Activated CD4-positive, alpha-beta T cell treated with anti-CD3 and anti-CD28 coated beads for 1 hour (primary cell): ENCODE measurements at places on chromosomes 2 and 18.

GRCh38 chr2:111982822-111983221, 72.2 kb upstream of the TMEM87B start:
- DNase-seq: no peak

- no peak for DNase-seq
Measured at GRCh38 chr2:152548996-152549395, 168.3 kb downstream of the PRPF40A start.

- DNase-seq: no peak
Measured at GRCh38 chr2:83744855-83745254, 714.2 kb downstream of the SUCLG1 start.

DNA sequence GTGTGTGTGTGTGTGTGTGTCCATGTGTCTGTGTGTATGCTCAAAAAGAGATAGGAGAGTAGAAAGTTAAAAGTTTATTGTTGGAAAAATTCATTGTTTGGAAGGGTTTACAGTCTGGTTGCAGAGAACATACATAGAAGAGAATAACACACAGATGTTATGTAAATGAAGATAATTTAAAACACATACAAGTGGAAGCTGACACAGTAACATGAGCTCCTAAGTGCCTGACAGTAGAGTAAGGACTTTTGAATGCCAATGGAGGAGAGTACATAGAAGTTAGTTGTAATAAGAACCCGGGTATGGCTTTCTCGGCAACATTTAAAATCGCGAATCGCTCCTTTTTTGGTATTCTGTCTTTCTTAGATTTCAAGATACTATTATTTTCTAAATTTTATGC, 137.0 kb upstream of the FANCL start:
- DNase-seq: no peak

DNA sequence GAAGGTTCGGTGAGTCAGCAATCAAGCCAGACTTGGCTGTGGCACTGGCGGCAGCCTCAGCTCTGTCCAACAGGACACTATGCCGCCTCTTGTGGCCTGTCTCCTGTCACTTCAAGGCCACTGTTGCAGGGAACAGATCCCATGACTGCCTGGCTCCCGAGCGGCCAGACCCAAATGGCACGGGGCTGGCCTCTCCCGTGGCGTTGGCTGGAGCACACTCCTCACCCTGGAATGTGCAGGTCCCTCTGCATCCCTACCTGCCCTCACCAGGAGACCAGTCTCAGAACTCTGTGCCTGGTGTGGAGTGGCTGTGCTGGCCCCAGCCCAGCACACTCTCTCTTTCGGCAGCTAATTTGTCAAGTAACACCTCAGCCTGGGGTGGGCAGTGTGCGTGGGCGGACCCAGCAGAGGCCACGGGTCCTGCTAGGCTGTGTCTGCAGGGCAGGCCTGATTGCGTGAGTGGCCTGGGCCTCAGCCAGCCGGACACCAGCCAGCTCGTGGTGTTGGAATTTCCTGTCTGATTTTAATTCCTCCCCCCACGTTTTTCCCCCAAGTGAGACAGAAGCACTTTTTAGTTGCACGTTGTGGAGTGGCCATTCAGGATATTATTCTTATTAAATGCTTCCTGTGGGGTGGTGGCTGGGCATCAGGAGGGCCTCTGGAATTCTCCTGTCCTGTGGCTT, 179.3 kb downstream of the GLI2 start:
- no peak for DNase-seq

GRCh38 chr2:108942231-108942825, 46.7 kb downstream of the EDAR start:
- no peak for DNase-seq
